ENCODE measurements at places on chromosomes 5 and 9.

- DNase-seq = no peak
These were observed 358.6 kb upstream of the PAPPA start for GRCh38 chr9:115794921-115795475.

- no peak for DNase-seq
These were observed 345.0 kb downstream of the TLE1 start for GRCh38 chr9:81344366-81344765.

GRCh38 chr5:149837680-149838269 is 106.8 kb downstream of the PDE6A start:
- DNase-seq = no peak

DNA sequence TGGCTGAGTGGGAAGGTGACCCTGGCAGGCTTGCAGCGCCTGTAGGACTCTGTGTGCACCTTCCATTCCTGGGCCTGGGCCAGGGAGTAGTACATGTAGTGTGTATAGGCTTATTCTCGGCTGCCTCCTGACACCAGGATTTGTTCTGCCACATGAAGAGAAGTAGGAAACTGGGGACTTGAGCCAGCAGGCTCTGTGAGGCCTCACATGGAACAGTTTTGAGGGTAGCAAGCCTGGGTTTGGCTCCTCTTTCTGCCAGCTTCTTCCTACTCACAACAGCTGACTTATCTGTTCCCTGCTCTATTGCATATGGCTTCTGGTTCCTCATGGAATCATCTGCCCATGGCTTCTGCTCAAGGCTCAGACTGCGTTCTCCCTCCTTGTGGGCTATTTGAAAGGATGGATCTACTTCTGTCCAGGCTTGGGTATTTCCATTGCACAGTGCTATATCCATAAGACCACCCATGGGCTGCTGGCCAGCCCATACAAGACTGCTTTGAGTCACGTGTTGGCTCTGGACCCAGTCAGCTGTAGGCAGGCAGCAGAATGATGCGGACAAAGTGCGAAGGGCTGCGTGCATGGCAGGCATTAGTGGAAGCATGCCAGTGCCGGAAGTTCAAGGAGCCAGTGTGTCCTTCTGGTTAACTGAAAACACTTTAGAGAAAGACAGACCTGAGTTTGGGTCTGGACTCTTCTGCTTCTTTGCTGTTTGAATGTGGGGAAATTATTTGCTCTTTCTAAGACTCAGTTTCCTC is 11.0 kb upstream of the INSYN2B start:
- no peak for DNase-seq

- DNase-seq = no peak
These were observed 50.5 kb upstream of the TNFSF15 start for GRCh38 chr9:114856215-114856941.

GRCh38 chr5:60010853-60011252 is 117.3 kb upstream of the PDE4D start:
- DNase-seq = no peak

- no peak for DNase-seq
These were observed 10.5 kb downstream of the IRX2 start for GRCh38 chr5:2740876-2741555.

GRCh38 chr9:130561056-130561455 is 18.3 kb upstream of the FUBP3 start:
- no peak for DNase-seq
